ENCODE measurements at places on chromosomes 12 and 14. TPM values are rescaled to one million over a fixed set of nuclear protein-coding genes. Genes with fewer than 3 reads are reported as not detected.

The SAMD4A gene
- total RNA-seq: 7.3 TPM

The KRT78 gene
- 2.2 TPM for total RNA-seq

The SLC24A4 gene
- under 0.01 TPM for total RNA-seq

The SMCO2 gene
- not detected for total RNA-seq

The BLTP3B gene
- 10.1 TPM for total RNA-seq

The SLC7A7 gene
- total RNA-seq: 1.3 TPM

The LRRC43 gene
- total RNA-seq: not detected

The P2RX2 gene
- total RNA-seq: not detected

The CCDC198 gene
- total RNA-seq: not detected

The IQSEC3 gene
- not detected for total RNA-seq

The KERA gene
- total RNA-seq: not detected

The LRP1-AS gene
- not detected for total RNA-seq

The FOXG1 gene
- not detected for total RNA-seq

The LPAR5 gene
- total RNA-seq: 16.6 TPM

The KLRC3 gene
- total RNA-seq: 0.99 TPM

Data from airway epithelial cell (primary cell).